ENCODE measurements at places on chromosomes 1 and 21.

DNA sequence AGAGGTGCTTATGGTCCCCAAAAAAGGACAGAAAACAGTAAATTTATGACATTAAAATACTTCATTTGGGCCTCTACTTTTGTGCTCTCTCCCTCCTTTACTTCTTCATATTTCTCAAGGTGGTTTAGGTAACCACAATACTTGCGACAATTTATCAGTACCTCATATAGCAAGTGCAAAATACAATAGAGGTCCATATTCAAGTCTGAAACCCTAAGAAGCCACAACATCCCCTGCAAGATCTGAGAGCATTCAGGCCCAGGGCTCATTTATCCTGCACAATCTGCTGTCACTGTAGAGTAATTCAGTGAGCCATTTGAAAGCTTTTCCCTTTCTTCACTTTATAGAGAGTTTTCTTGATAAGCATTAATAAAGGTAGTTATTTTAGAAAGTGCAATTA is 24.2 kb upstream of the ATP6V1G3 start:
- no peak for DNase-seq

GRCh38 chr1:65332821-65333220 is 23.5 kb downstream of the DNAJC6 start:
- no peak for DNase-seq

DNA sequence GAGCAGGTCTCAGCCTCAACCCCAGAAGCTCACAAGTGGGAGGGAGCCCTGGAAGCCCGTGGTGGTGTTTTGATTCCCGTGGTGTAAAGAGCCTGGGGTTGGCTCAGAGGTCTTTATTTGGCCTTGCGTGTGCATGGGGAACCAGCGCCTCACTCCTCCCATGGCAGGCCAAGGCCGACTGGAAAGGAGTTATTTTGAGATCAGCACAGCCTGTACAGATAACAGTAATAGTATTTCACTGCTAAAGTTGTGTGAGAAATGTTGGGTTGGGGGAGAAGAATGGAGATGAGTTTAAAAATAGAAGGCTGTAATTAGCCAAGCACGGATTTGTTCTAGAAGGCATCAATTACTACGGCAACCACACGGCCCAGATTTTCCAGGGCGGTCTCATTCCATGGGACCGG is 186.5 kb downstream of the DYRK1A start:
- no peak for DNase-seq

GRCh38 chr1:12604986-12605385 is 13.0 kb downstream of the DHRS3 start:
- no peak for DNase-seq

GRCh38 chr1:178360421-178360820 is 136.3 kb downstream of the CLEC20A start:
- DNase-seq: no peak

DNA sequence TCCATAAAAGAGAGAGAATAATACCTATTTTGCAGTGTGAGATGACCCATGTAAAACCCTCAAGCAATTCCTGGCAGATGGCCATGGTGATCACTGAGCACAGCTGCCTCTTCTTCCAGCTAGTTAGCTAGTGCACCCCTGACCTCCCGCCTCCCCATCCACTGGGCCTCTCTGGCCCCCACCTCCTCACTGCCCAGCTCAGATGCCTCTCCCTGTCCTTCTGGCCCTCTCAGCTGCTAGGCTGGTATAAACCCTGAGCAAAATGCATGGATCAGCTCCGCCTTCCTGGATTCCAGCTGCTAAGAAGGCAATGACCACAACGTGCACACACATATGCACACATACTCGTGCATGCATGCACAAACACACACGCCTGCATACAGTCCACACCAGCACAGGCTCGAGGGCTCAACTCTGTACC is 117.2 kb downstream of the DMRTB1 start:
- DNase-seq: no peak

Measured in H54 (cell line).